ENCODE measurements at places on chromosomes 5 and 9.

DNA sequence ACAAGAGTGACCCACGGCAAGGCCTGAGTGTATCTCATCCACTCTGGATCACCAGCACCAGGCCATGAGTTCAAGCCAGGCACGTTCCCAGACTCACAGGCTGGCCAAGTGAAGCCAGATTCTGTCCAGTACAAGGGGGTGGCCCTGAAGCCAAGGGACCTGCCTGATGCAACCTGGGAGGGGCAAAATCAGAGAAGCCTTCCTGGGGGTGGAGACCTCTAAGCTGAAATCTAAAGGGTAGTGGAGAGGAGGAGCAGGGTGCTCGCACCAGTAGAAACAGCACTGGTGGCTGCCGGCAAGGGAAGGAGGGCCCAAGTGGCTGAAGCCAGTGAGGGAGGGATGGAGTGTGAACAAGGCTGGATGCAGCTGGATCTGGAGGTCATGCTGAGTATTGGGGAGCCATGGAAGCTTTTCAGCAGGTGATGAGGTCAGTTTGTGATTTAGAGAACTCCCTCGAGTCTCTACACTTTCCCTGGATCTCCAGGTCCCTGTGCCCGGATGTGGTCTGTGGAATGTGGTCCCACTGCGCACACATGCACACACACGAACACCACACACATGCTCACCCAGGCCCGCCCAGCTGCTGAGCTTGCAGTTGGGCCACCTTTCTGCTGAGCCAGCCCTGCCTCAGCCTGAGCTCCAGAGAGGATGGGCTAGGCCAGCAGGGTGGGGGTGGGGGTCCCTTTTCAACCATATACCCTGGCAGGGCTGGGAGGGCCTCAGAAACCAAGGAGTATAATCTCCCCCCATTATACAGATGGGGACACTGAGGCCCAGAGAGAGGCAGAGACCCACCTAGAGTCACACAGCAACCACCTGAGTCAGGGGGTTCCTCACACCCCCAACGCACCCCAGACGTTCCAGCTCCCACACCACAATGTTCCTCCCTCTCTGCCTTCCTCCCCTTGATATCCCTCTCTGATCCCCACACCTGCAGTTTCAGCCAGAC, 1.6 kb downstream of the PIP5KL1 start:
- no peak for DNase-seq

DNA sequence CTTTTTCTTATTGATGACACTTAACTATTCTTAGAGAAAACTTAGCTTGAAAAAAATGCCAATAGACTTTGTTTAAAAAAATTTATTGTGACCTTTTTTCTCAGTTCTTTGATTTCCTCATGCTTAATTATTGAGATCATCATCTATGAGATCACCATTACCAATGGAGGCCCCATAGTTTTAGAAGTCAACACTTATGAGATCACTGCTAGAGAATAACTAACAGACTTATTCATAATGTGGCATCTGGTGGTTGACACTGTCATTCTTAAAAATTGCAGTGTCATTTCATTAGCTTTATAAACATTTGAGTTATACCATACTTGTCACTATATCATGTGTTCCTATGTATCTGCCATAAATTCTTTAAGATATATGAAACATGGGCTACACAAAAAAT, 14.9 kb upstream of the FEM1C start:
- no peak for DNase-seq

GRCh38 chr5:179820127-179820482, 600 bp upstream of the SQSTM1 start:
- DNase-seq: no peak

- no peak for DNase-seq
Observed at GRCh38 chr5:119292701-119293515, 62.9 kb upstream of the TNFAIP8 start.

GRCh38 chr9:4221931-4222330, 77.9 kb downstream of the GLIS3 start:
- no peak for DNase-seq

Measured in substantia nigra (tissue), 51 donors.